ENCODE measurements at places on chromosomes 7 and 10.

DNA sequence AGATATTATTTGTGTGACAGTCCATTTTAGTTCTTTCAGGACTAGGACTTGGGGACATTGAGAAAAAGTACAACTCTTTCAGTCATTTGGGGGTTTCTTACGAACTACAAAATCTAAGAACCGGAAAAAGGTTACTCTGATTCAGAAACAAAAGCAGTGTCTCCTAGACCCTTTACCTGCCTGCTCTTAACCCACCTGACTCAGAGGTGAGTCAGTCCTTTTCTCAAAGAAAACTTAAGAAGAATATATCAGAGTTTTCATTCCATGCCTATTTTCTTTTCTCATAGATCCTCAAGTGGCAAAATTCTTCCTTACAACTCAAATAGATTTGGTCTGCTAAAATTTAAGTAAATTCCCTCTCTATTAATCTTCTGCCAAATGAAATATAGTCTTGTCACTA, 114.9 kb upstream of the PTN start:
- no peak for DNase-seq

- no peak for DNase-seq
Observed at GRCh38 chr7:29763266-29763665, 43.0 kb upstream of the WIPF3 start.

DNA sequence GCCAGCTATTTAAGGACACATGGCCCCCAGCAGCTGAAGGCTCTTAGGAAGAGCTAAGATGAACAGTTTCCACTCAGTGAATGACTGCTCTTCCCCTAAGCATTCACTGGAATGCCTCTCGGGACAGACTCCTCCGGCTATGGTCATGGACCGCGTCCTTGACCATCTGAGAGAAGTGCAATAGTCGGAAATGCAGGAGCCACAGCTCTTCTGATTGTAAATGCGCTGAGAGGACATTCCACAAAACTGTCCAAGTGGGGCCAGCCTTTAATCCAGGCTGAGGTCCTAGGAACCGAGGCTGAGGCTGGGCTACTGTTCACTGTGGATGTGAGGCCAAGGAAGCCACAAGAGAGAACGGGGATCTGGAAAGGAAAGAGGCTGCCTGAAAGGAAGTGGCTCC, 162.0 kb upstream of the TMEM72 start:
- peak; percentile 77 for DNase-seq

DNA sequence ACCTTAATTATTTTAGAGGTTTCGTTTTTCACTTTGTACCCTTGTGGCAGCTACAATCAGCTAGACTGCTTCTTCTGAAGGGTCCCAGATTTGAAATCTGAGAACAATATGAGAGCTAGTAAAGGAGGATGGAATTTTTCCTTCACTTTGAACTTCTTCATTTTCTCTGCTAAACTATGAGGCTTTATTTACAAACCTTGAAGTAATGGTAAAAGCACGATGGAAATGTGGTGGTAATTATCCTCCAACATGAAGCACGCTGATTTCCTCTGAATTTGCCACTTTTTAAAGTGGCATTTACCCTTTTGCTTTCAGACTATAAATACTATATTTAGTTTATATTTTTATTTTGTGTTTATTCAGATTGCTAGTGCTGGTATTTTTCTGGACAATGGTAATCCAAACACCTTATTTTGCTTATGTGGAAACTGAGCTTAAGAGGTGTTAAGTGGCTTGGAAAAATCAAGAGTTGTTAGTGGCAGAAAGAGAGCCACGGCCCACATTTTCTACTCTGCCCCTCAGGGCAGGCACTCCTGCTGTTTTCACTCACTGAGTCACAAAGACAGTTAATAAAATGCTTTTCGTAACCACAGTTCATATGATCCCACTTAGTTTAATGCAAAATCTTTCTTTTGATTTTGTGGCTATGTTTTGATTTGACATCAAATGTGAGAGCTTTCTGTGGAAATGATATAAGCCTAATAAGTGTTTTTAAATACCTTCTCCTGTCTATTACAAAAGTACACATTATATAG, 2.7 kb downstream of the SSMEM1 start:
- peak; percentile 54 for DNase-seq

GRCh38 chr10:28676326-28676967, 874 bp upstream of the BAMBI start:
- no peak for DNase-seq

DNA sequence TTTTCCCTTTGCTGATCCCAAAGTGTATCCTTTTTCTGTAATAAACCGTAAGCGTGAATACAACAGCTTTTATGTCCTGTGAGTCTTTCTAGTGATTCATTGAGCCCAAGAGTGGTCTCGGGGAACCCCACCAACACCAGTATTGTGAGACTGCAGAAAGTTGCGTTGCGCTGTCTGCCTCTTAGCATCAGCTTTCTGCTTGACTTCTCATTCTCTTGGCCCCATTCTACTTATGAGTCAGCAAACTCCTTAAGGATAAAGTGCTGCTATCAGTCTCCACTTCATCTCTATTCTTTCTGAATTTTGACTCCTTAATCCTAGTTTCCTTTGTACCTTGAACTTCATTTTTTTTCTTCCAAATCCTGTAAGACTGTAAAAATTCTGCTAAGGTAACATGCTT, 184.3 kb upstream of the MBL2 start:
- peak; percentile 34 for DNase-seq

DNA sequence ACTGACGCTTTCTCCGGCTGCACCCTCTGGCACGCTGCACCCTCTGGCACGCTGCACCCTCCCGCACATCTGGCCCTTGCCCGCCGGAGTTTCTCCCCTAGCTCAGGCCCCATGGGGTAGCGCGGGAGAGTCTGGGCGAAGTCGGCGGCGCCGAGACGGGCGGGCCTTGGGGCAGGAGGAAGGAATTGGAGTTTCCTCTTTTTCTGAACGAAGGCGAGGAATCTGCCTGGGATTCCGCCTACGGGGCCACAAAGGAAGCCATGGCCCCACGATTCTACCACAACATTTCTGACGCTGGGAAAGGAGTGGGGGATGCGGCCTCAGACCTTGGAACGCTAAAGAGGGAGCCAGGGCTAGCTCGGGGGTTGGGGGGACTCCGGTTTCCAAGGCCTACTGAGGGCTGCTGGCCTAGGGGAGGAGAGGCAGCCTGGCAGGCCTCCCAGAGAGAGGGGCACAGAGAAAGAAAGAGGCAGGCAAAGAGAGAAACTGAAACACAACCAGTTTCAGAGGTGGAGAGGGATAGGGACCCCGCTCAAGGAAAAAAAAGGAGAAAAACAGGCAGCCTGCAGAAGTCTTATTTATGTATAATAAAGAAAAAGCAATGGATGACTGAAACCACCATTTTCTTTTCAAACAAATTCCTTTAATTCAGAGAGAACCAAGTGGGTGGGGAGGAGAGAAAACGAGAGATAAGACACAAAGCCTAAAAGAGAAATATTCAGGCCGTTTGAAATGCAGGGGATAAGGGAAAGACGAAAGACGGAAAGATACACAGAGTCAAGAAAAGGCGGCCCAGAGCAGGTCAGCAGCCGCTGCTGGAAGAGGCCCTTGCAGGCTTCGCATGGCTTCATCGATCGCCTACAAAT, 4.3 kb downstream of the TLX1 start:
- DNase-seq = no peak

- no peak for DNase-seq
Observed at GRCh38 chr7:23183279-23184012, 1.6 kb downstream of the NUP42 start.

DNA sequence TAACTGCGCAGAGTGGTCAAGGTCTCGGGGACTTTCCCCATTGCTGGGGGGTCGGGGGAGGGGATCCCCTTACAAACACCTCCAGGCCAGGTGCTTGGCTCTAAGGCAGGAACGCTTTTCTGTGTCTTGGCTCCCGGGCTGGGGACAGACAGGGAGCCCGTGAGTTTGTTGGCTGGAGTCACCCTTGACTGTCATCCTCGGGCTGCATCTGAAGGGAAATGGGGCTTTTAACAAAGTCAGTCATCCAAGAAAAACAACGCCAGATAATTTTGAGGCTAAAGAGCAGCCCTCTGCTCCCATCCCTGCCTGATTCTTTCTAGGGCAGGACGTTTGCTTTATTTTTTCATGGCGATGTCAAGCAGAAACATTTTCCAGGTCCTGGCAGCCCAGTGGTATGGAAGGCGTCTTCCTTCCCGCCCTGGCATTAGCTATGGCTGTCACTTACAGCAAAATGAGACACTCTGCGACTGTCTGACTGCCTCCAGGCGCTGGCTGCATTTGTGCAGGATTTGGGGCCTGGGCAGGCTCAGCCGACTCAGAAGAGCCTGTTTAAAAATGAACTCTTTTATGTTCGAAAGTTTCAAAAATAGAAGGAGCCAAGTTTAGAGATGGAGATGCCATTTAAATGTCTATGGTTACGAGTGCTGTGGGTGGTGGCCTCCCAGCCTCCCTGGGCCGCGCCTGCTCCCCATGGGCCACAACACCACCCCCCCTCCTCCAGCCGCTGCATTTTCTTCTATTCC, 54.7 kb upstream of the TNS3 start:
- DNase-seq = no peak

All from renal cortical epithelial cell (primary cell).